ENCODE measurements at places on chromosomes 13 and 19. TPM values are rescaled to one million over a fixed set of nuclear protein-coding genes. Genes with fewer than 3 reads are reported as not detected.

DNA sequence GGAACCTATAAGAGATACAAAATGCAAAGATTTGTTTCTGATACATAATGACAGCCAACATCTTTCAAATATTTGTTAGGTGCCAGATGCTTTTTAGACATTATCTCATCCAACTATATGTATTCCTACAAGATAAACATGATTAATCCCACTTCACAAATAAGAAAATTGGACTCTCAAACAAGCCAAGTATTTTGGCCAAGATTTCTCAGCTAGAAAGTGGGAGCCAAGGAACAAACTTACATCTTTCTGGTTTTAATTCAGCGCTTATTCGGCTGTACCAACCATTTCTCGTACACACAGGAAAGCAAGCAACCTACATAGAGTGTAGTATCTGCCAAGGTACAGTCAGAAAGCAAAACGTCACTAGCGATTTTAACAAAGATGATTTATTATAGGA, 85.7 kb upstream of the SERP2 start:
- DNase-seq, result no peak

- DNase-seq, result no peak
These were observed 1887.4 kb downstream of the PCDH9 start for GRCh38 chr13:65342541-65343337.

ZNF560 gene
- 0.53 TPM for polyA plus RNA-seq

CCL25 gene
- polyA plus RNA-seq, result not detected

DNA sequence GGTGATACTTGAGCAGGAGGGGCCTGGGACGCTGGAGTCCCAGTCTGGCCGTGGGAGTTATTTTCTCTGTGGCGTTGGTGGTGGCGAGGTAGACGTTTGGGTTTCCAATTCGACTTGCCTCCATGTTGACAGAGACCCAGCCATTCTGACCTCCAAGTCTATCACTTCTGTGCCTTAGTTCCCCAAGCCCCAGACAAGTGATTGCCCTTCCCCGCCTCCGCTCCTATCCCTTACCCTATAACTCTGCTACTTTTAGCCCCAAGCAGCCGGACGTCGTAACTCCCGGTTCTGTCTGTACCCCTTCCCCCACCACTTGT, 549 bp downstream of the TIMM50 start:
- no peak for DNase-seq

NXNL1 gene
- polyA plus RNA-seq, result not detected

DNA sequence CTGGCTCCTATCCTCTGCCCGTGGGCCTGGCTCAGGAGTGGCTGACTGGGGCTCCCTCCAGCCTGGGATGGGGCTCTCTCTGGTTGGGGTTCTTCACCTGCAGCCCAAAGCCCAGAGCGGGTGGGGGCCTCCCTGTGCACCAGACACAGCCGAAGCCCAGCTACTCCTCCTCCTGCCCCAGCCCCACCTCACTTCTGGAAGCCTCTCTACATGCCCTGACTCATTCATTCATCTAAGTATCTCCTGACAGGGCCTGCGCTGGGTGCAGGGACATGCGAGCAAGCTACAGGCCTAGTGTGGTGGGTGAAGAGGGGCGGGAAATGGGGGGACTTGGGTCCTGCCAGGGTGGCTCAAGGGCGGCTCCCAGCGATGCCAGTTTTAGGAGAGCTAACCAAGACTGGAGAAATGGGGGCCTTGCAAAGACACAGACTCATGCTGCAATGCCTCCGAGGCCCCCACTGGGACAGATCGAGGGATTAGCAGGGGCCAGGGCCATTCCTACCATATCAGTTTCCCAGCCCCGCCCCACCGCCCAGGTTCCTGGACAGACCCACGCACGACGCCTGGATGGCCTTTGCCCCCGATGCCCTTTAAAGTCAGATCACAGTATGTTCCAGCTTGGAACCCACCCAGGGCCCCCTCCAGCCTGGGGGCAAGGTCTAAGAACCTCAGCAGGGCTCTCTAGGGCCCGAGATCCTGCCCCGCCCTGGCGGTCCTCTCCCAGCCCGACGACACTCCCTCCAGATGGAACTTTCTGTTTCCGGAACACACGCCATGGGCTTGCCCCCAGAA, 12.6 kb downstream of the LSM4 start:
- DNase-seq, result no peak

GRCh38 chr19:35740423-35741202, 1.6 kb downstream of the IGFLR1 start:
- DNase-seq, result peak; percentile 97

SYCN gene
- polyA plus RNA-seq, result not detected

ADPRHL1 gene
- 263 TPM for polyA plus RNA-seq

DNA sequence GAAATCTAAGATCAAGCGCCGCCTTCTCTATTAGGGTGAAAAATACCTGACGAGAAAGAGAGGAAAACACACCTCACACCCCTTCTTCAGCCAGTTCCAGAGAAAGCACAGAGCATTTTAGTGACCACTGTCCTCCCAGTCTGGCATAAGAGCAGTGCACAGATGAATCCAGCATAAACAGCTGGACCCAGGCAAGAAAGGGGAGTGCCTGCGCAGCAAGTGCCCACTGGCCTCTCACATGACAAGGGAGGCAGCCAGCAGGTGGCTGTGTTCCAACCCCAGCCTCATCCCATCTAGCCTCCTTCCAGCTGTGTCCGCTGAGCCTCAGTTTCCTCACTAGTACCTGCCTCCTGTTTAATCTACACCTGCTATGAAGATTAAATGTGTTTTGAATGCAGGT, 8.0 kb downstream of the MED26 start:
- DNase-seq, result no peak

DNA sequence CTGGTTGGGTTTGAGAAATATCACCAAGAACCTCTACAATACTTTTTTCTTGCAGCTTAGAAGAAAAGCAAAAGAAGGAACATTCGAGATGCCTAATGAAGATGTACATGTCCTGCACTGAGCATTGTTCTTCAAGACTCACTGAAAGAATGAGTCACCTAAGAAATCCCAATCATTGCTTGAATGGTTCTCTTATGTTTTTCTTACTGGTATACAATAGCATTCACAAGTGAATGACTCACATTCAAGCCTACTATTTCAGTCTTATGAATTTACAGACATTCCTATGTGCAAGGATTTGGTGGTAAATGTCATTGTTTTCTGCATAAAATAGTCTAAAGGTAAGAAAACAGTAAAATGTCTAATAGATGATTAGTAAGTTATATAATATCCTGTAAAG, 594.6 kb downstream of the PCDH9 start:
- DNase-seq, result no peak

GRCh38 chr13:29429286-29429900, 166.1 kb downstream of the SLC7A1 start:
- no peak for DNase-seq

DNA sequence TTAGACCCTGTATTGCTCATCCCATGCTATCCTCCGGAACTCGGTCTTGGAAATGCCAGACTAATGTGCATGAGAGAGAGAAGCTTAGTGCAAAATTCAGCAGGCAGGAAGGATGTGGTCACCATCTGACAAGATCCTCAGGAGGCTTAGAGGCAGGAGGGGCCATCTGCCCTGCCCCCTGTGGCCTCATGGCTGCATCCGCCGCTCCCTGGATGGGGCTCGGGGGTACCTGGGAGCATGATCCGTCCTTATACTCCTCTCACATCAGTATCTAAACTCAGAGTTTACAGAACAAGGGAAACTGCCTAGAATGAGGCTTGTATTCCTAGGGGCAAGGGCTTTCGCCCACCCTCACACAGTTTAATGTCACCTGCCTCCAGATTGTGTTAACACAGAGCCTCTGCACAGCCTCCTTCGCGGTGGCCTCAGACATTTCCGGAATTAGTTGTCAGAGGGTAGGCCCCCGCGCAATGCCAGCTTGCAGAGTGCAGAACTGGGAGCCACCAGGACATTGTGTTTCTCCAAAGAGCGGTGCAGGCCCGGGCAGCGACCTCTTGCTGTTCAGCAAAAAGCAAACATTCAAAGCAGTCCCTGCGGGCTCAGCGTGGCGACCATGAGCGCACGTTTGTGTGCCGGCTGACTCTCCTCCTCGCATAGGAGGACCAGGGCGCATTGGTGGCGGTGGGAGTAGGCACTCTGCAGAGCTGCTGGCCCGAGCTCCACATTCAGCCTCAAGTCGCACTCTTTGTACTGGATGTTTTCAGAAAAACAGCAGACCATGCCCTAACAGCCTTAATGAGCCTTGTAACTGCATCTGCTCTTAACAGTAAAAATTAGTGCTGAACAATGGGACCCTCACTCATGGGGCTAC, 39.1 kb downstream of the GPR12 start:
- no peak for DNase-seq

- DNase-seq, result peak; percentile 88
These were observed 79.3 kb downstream of the KDM4B start for GRCh38 chr19:5048091-5048726.

DCT gene
- 0.74 TPM for polyA plus RNA-seq

KLK2 gene
- polyA plus RNA-seq, result not detected

GRCh38 chr19:51020988-51021651, 1.6 kb upstream of the KLK10 start:
- DNase-seq, result peak; percentile 15

SLC25A42 gene
- polyA plus RNA-seq, result 10.3 TPM

AMH gene
- 8.1 TPM for polyA plus RNA-seq

DNA sequence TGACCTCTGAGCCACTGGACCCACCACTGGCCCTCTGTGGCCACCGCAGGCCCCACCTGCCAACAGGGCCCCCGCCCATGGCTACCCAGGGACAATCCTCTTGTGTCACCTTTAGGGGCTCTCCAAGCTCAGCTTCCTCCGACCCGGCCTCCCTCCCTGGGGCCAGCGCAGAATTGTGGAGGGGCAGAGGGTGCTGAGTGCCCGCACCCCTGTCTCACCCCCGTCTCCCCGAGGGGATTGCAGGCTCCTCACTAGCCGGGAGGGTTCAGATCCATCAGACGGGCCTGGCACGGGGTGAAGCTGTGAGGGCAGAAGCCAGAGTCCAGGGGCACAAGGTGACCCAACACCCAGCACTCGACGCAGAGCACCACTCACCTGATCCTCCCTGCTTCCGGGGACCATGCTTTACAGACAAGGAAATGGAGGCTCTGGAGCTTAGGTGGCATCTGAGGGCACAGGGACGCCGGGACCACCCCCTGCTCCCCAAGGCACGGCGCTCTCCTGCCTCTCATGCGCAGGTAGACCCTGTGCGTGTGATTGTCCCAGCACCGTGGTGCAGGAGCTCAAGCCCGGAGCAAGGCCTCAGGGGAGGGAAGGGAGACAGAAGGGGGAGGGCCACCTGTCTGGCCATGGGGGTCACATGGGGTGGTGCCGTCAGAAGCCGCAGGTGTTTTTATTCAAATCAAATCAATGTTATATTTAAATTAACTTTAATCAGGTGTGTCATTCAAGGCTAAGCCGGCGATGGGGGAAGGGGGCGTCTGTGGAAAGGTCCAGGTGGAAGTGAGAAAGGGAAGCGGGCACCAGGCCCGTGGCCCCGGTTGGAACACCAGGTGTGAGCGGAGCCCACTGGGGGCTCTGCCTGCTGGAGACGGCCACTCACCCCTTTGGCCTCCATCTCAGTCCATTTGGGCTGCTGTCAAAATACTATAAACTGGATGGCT, 21.6 kb upstream of the SPACA7 start:
- no peak for DNase-seq

- DNase-seq, result no peak
These were observed 6.0 kb downstream of the PEX11G start for GRCh38 chr19:7482584-7483439.

DNA sequence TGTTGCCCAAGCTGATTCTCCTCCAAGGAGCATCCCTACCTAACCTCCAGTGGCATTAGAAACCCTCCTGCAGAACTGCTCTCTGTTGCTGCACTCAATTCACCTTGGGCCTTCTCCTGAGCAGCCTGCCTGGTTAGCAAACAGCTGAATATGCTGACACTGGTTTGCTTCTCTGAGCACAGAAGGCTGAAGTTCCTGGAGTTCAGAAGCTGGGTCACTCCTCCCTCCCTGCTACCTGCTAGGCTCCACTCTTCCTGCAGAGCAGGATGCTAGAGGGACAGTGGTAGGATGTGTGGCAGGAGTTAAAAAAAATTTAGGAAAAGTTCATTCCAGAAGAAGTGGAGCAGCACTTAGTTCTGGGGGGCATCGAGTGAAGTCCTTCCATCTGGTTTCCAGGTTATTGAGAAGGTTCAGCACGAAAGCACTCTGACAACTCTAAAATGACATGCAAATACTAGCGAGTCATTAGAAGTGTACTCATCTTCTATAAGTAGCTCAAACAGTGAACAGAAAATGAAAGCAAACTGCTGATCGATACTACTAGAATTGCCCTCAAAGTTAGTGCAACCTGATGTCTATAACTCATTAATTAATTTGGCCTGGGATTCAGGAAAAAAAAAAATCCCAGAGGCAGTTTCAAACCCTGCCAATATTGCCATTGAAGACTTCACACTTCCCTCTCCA, 293.7 kb downstream of the POU4F1 start:
- no peak for DNase-seq

GRCh38 chr19:48881741-48882657, 9.8 kb downstream of the PPP1R15A start:
- DNase-seq, result no peak

ZNF729 gene
- polyA plus RNA-seq, result not detected

C1QTNF9B gene
- polyA plus RNA-seq, result 2.5 TPM
